GM12865 (cell line): ENCODE measurements at places on chromosomes 3 and 15.

- DNase-seq = peak; percentile 10
Measured at GRCh38 chr3:187628169-187628568, 42.0 kb downstream of the SST start.

DNA sequence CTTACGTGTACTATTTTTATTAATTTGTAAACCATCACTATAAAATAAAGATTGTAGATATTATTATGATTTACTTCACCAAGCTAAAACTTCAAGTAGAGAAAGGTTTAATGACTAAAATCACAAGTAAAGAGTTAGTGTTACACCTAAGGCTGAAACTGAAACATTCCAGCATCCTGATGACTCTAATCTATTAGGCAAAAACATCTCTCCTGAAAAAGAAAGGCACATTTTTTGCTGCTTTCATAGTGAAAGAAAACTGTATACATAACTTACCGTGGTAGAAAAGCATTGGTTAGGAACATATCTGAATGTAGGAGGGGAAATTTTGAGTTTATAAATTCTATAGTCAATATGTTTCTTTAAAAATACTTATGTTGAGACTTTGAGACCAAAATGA, 35.4 kb downstream of the CCDC191 start:
- no peak for DNase-seq

DNA sequence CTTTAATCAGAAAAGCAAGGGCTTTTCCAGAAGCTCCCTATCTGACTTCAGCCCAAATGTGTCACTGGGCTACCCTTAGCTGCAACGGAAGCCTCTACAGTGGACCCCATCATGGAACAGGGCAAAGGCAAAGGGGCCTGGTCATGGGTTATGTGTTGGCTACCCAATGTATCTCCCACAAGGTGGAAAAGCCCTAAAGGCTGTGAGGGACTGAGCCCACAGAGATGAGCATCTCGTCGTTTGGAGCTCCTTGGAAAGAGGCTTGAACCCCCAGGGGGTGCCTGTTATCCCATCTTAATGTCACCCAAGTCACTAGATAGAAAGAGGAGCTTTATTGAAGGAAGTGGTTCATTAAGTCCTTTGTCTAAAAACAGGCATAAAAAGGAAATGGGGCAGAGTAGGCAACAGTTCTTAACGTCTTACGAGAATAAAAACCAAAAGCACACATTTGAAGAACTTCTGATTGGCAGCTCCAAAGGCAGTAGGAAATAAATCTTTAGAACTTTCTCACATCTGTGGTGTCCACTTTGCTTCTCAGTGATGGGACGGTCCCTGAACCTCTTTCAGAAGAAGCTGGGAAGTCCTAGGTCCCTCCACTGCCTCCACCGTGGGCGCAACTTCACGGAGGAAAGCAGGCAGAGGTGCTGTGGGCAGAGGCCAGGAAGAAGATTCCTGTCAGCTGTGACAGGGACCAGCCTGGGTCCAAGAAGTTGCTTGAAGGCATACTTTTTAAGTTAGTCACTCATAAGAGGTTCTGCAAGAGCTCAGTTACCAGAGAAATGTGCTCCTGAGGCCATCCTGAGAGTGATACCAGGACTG, 93.7 kb downstream of the MYLK start:
- DNase-seq = no peak

DNA sequence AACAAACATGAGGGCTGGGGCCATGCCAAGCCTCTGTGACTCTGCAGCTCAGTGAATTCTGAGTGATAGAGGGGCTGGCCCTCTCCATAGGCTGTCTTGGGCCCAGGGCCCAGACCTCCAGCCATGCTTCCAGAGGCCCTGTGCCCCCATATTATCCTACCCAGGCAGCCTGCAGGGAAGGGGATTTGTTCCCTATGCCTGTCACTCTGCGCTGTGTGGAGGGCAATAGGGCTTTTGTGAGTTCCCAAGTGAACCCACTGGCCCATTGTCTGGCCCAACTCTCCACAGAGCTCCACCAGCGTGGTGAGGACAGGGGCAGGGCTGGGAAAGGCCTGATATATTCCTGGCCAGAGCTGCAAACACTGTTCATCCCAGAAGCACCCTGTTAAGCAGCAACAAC, 113.2 kb downstream of the EPHB1 start:
- no peak for DNase-seq

DNA sequence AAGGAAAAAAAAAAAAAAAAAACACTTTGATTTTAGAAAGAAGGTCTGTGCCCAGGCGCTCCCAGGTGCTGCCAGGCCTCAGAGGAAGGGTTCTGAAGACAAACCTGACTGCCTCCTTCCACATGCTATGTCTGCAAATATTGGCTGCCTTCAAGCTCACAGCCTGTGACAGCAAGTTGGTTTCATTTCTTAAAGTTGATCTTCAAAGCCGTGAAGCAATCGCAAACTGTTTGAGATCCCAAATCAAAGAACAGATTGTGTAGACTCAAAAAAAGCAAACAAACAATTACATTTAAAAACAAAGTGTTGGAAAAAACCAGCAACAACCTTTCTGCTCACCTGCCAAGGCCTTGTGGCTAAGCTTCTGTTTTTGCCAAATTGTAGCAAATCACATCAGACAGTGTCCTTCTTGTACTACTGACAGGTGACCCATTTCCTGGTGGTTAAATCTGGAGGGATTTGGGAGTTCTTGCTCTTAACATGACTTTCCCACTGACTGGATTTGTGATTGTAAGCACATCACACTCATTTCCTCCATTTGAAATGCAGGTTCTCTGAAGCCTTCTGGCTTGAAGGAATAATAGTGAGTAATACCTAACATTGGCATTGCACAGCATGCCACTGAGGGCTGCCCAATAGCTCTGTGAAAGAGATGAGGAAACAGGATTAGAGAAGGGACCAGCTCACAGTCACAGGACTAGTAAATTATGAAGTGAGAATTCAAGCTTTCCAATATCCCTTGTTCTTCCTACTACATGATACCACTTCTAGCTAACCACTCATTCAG, 502.4 kb downstream of the LPP start:
- no peak for DNase-seq

DNA sequence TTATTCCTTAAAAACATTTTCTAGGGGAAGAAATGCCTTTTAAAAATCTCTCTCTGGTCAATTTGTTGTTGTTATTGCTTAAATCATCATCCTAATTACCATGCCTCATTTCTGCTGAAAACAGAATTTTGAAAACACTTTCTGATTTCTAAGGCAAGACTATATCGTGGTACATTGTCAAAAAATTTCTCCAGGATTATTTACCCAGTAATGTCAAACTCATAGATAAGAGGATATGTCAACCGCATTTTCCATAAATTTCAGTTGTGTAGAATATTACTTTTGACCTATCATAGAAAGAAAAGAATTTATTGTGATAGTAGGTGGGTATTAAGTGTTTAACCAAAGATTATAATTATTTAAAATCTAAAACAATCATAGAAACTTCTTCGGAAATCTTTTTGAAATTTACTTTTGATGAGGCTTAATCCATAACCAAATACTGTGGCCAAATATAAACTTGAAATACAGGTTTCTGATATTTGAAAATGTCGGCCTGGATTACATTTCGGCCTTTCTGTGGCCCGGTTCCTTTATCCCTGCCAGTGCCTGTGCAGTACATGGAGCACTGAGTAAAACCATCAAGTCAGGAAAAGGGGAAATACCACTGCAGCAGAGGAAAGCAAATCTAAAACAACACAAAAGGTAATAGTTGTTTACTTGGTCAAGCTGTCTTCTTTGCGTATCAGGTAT, 173.4 kb downstream of the MYRIP start:
- no peak for DNase-seq

DNA sequence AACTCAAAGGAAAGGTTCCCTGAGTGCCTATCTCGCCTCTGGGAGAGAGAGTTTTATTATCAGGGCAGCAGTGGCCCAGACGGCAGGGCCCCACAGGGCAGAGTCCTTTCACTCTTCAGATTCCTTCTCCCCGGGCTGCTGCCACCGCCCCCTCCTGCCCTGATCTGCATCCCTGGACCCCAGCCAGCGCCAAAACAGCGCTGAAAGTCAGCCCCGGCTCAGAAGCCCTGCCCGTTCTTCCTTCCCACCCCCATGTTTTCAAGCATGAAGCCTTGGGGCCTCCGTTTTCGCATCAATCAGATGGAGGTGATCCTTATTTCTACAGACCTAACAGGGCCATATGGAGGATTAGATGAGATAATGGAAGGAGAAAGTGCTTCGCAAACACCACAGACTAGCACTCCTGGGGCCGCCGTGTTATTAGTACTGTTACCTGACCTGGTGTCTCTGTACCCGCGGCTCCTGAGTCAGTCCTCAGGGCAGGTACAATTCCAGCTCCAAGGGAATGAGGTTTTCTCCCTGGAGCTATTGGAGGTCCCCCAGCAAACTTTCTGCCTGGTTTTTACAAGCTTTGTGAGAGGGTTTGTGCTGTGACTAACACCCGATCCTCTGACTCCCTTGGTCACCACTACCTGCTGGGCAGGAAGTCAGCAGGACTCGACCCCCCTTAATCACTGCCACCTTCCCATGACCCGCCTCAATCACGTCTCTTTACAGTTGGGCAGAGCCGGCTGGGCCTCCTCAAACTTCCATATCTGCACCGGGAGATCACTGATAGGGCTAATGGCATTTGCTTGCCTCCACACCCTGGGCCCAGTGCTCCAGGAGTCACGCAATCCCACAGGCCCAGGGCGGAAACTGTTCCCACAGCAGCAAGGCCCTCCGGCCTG, 39.5 kb upstream of the TSEN2 start:
- DNase-seq = no peak

GRCh38 chr3:114417675-114418074, 123.8 kb downstream of the TIGIT start:
- DNase-seq = no peak

DNA sequence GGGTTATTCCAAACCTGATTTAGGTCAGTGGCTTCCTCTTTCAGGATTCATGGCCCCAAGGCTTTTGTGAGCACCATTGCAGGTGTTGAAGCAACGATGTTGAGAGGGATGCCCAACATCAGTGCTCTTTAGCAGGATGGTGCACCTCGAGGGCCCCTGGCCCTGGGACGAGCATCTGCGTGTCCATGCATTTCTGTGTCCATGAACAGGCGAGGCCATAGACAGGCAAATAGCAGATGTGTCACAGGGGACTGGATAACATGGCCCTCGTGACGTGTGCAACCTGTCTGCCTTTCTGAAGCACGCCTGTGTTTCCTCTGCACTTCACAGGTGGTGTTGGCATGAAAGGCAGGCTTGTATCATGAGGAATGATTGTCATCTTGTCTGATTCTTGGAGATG, 132.3 kb downstream of the SNRPN start:
- no peak for DNase-seq

GRCh38 chr3:43346978-43347749, 60.8 kb downstream of the SNRK start:
- DNase-seq = no peak

DNA sequence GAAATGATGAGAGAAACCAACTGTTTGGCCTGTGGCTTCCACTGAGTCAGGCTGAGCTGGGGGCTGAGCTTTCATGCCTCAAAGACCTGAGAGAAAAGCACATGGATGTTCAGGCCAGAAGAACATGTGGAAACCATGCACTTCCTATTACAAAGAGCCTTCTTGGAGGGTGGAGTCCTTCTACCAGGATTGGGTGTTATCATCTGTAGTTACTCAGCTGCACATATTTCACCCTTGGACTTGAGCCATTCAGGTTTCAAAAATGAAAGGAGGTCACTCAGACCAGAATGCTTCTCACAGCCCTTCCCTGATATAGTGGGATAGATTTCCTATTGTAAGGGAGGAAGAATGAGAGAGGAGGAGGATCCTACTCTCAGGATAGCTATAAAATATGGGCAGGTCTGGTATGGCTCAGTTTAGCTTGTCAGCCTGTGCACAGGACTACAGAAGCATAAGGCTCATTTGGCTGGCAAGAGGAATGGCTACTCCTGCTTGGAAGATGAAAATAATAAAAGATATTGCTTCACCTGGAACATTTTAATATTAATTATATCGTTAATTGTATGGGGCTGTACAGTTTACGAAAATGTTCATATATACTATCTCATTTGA, 173.6 kb upstream of the TMC3 start:
- no peak for DNase-seq

GRCh38 chr15:88915354-88915753, 2.2 kb upstream of the MFGE8 start:
- no peak for DNase-seq

DNA sequence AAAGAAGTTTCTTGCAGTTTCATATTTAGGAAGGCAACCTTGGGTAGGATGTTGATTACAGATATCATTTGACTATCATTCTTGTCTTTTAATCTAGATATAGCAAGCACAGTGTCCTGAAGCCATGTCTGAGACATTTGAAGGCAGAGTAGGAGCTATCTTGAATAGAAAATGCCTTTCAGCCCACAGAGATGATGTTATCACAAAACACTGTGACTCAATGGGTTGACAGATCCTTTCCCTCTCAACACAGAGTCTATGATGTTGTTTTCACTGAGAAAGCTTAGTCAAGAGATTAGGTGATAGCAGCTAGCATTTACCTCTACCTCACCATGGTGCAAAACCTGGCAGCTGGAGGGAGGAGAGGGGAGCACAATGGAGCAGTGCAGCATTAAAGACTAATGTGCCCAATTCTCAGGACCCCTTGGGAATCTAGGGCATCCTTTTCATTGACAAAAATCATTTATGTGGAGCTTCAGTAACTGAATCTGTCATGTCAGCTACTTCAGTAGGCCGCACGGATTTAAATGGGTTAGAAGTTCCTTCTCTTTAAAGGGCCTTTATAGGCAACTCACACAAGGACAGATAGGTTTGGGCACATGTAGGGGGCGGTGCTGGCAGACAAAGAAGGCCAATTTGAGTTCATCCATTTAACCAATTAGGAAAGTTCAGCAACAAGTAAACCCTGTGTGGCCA, 121.8 kb downstream of the AGBL1 start:
- no peak for DNase-seq

DNA sequence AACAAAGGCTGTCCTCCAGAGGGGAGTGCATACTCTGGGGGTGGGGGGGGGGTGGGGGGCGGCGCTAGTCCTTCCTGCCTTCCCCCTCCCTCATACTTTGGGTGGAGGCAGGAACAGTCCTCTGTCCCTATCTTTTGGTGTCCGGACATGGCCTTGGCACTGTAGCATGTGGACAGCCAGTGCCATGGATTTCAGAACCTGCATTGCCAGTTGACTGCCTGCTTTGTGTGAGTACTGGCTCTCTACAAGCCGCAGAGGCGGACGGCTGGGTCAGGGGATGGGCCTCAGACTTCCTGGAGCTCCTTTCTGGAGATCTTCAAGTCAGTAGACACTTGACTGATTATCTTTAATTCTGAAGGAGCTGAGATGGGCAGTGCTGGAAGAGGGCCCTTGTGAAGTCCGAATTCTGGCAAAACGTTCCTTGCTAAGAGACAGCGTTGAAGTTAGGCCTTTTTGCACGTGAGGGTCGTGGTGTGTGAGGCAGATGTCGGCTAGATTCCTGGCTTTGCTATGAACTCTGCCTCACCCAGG, 2.5 kb downstream of the CLDN11 start:
- no peak for DNase-seq

- no peak for DNase-seq
Measured at GRCh38 chr3:45139372-45140140, 6.6 kb downstream of the CDCP1 start.

- DNase-seq = peak; percentile 22
Measured at GRCh38 chr3:15769256-15769915, 28.4 kb downstream of the ANKRD28 start.

- no peak for DNase-seq
Measured at GRCh38 chr3:150697646-150698045, 6.1 kb downstream of the ERICH6 start.
